ENCODE measurements at places on chromosomes 2 and 18.

GRCh38 chr18:44552706-44553105, 128.0 kb upstream of the SETBP1 start:
- no peak for DNase-seq

- peak; percentile 80 for DNase-seq
These were observed 4.4 kb downstream of the ANKRD23 start for GRCh38 chr2:96839293-96839874.

- DNase-seq, result no peak
These were observed 132.6 kb downstream of the C1D start for GRCh38 chr2:67930156-67930555.

GRCh38 chr2:189698020-189698887, 23.8 kb downstream of the ANKAR start:
- no peak for DNase-seq

- DNase-seq, result no peak
These were observed 767.0 kb downstream of the SLC4A3 start for GRCh38 chr2:220394433-220394832.

- DNase-seq, result no peak
These were observed 12.2 kb upstream of the ALPK2 start for GRCh38 chr18:58640891-58641610.

DNA sequence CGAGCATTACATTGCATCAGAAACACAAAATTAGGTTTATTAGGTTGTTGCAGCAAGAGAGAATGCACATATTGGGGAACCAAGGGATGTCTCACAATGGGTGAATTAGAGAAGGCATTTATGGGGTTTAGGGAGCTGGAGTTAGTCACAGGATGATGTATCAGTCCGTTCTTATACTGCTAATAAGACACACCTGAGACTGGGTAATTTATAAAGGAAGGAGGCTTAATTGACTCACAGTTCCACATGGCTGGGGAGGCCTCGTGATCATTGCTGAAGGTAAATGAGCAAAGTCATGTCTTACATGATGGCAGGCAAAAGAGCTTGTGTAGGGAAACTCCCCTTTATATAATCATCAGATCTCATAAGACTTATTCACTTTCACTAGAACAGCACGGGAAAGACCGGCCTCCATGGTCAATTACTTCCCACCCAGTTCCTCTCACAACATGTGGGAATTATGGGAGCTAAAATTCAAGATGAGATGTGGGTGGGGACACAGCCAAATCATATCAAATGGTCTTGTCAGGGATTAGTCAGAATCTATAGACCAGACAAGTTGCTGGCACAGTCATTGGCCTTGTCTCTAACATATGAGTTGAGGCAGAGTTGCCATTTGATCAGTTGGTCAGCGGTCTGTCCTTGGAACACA, 61.9 kb upstream of the RBMS1 start:
- DNase-seq, result no peak

- DNase-seq, result no peak
These were observed 24.6 kb downstream of the INSIG2 start for GRCh38 chr2:118112771-118113334.

GRCh38 chr2:88959480-88960204, 268.2 kb downstream of the RPIA start:
- DNase-seq, result no peak

GRCh38 chr18:32308493-32309120, 118.8 kb downstream of the MEP1B start:
- no peak for DNase-seq

GRCh38 chr18:6482198-6482977, 67.7 kb upstream of the L3MBTL4 start:
- no peak for DNase-seq

GRCh38 chr2:234025466-234025865, 25.0 kb upstream of the SPP2 start:
- DNase-seq, result no peak

DNA sequence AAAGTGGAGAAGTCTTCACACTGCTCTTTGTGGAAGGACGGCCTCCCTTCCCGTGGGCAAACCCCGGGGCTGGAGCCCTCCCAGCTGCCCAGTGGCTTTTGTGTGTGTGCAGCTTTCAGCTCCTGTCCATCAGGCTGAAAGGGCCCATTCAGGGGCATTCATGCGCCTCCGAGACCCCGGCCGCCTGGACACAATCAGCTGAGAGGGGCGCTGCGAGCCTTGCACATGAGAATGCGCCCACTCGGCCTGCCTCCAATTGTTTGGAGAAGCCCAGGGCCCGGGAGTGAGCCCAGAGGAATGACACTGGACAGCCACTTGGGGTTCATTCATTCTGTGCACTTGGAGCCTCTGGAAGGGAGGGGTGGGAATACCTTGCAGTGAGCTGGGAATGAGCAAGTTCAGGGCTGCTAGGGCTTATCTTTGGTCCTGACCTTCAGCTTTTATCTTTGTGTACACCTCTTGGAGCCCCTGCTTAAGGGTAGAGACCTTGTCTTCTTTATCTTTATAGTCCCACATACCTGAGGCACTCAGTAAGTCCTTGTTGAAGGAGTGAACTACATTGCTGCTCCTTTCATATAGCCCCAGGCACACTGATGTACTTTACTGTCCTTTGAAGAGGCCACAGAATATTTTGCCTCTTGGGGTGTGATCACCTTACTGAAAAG, 56.5 kb downstream of the TCF7L1 start:
- no peak for DNase-seq

DNA sequence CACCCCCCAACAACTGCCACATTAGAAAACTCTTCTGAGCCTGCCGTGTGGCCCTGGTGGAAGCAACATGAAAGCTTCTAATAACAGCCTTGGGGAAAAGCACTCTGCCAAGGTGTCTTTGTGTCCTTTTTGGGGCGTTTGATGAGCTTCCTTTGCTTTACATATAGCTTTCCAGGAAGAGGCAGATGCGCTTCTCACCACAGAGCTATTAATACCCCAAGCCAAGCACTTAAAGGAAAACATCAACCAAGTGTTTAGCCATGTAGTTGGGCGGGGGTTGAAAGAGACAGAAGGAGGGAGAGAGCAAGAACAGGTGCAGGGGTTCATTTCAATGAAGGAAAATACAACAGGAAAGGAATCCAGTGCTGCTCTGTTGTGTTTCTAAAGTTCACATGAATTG, 176.1 kb downstream of the VAPA start:
- no peak for DNase-seq

DNA sequence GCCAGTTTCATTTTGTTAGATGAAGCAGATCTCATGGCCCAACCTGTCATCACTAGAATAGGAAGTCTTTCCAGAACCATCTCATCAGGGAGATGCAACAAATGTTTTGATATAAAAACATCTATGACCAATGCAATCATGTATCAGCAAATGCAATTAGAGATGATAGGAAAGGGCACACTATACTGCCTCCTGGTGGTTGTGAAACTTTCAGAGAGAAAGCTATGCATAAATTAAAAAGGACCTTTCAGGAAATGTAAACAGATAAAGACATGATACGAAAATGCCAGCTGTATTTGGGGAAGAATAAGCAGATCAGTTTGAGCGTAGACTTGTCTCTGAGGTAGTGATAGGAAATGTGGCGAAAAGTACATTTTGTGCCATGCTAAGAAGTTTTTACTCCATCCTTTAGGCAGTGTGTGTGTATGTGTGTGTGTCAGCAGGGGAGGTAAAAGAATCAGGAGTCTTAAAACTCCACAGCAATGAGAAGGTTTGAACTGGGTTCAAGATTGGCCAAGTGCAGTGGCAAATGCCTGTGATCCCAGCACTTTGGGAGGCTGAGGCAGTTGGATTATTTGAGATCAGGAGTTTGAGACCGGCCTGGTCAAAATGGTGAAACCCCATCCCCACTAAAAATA, 479.3 kb downstream of the CPS1 start:
- DNase-seq, result no peak

DNA sequence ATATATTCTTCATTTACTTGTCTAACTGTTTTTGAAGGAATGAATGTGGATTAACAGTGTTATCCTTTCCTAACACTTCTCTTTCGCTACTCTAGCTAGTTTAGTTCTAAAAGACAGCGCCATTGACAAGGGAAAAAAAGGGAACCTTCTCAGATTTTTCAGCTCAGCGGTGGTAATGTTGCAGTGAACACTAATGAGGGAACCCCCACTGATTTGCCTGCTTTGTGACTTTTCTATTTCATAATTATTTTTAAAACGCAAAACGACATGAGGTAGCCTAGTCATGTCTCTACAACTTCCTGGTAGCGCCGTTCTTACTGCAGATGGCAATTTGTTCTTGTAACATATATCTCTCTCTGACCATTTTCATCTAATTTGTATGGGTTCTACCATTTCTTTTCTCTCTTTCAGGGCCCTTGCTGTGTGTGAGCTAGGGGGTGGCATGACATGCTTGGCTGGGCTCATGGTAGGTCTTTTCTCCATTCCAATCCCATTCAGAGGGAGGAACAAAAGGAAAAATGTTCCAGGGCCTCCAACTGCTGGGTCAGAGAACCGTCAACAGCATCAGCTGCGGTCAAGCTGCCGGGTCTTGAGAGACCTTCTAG, 235.5 kb upstream of the SIX3 start:
- DNase-seq, result no peak

- no peak for DNase-seq
These were observed 279.8 kb downstream of the TNS1 start for GRCh38 chr2:217722883-217723472.

GRCh38 chr18:58557008-58557435, 71.9 kb downstream of the ALPK2 start:
- DNase-seq, result no peak

- DNase-seq, result no peak
These were observed 303.0 kb downstream of the CYRIA start for GRCh38 chr2:16362611-16363010.

DNA sequence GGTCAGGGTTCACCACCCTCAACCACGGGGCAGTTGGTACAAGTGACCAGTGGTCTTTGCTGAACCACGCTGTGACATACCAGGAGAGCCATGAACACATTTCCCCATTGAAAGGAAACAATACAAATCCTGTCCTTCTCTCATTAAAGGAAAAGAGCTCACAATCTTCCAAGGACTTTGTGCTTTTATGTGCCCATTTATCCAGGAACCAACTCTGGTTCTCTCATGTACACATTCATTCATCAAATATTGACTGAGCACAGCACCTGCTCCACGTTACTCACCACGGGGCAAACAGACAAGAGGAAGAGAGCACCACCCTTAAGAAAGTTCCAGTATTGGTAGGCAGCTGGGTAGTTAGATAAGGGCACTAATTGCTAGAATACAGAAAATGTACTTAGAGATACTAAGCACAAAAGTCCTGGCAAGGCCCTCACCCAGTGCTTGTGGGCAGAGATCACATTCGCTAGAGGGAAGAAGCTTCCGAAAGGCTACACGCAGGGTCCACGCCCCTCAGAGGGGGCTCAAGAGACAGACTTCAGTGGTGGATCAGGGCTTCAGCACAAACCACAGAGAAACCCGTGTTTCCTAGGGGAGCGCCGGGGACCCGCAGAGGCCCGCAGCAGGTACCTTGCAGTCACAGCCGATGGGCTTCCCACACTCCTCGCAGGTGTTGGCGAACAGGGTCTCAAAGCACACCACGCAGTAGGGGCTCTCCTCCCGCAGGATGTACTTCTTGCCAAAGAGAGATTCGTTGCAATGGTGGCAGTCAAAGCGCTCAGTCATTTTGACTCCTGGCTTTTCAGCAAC, 12.9 kb downstream of the FHL2 start:
- DNase-seq, result no peak

DNA sequence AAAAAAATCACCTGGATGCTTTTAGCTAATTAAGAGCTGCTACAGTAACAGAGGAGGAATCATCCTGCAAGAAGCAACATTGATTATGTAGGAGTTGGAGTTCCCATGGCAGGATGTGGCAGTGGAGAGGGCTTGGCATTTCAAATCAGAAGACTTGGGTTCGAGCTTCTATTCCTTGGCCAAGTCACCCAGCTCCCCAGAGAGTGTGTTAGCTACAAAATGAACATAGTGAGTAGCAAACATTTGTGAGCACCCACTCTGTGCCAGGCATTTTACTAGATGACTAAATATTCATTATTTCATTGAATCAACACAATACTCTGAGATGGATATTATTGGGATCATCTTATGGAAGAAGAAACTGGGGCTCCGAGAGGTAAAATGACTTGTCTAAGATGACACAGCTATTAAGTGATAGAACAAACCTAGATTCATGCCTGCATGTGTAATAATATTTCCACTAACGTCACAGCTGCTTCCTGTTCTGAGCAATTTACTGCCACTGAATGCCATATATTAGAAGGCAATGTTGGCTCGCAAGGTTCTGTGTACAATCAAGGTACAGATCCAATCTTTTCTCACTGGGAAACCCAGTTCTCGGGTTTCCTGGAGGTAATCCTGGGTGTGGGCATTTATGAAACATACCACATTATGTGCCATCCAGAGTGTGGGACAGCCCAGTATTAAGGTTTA, 18.0 kb downstream of the NTSR2 start:
- DNase-seq, result no peak

DNA sequence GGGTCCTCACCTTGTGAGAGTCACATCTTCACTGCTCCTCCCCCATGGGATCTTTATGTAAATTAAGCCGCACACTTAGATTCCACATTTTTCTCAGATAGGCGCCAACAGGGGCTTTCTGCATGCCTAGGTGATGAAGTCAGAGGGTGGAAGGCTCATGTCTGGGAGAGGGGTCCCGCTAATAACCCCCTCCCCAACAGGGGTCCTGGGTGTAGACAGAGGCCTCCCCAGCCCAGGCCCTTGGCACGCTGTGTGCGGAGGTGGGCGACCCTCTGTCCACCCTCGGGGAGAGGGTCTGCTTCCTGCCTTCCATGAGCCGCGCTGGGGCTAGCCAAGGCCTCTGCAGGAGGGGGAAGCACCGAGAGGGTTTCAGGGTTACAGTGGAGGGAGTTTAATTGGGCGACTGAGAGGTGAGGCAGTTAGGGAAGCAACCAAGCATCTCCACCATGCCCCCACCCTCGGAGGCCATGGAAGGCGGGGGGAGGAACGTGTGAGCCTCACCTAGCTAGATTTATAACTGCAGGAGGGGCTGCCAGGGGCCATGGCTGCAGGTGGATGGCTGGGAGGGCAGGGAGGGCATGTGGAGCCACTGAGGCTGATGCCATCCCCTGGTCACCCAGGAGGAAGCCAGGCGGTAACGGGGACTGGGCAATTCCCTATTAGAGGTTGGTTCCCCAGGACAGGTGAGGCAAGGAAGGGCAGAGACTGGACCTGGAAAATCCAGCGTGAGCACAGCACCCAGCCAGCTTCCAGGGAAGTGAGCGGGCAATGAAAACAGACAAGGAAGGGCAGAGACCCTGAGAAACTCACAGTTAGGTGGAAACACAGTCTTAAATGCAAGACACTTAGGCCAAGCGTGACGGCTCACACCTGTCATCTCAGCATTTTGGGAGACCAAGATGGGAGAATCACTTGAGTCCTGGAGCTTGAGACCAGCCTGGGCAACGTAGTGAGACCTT, 7.7 kb upstream of the PXDN start:
- DNase-seq, result no peak

DNA sequence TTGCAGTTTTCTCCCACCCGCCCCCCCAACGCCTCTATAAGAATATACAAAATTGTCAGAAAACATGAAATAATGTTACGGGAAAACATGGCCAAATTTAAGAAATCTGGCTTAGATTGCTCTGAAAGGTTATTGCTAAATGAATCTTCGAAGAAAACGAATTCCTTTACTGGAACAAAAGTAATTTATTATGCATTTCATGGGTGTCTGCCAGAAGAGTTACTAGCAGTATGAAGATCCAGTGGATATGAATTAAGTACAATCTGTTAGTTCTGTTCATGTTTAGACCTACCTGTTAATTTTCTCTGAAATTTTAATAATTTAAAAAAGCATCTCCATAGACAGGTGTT, 21.9 kb downstream of the GATA6 start:
- DNase-seq, result no peak

- no peak for DNase-seq
These were observed 71.3 kb upstream of the ZNF521 start for GRCh38 chr18:25423267-25423666.

GRCh38 chr2:196486146-196486545, 153.4 kb upstream of the CCDC150 start:
- DNase-seq, result no peak

GRCh38 chr2:226366920-226367319, 432.7 kb downstream of the IRS1 start:
- DNase-seq, result no peak

Data from stimulated activated CD4-positive, alpha-beta T cell treated with anti-CD3 and anti-CD28 coated beads, Interleukin-4, amount 100 ng/mL, for 1 hour (primary cell).